ENCODE measurements at places on chromosomes 7 and 10.
A peak's percentile ranks its signal among the peaks of the same experiment; 100 is the strongest.

DNA sequence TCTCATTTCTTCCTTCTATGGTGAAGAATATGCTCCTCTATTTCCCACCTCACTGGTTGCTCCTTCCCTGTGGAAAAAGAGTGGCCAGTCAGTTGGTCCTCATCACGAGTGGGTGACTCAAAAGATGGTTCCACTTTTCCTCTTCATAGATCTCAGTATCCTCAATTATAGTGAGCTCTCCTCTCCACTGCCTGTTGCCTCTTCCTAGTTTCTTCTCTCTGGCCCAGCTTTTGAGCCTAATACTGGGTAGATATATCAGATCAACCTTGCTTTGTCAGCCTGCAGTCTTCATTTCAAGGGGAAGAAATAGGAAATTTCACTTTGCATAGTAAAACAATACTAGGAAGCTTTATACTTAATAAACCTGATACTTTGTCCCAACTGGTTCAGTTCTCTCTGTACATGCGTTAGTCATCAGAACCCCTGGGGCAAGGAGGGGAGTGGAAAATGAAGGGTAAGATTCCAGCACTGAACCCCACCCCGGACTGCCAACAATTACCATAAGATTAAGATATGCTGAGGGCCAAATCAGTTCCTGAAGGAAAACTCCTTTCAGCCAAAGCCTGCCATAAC, 15.5 kb upstream of the WNT16 start:
- no peak for DNase-seq

- no peak for DNase-seq
Observed at GRCh38 chr10:37314862-37315261, 189.5 kb downstream of the ANKRD30A start.

DNA sequence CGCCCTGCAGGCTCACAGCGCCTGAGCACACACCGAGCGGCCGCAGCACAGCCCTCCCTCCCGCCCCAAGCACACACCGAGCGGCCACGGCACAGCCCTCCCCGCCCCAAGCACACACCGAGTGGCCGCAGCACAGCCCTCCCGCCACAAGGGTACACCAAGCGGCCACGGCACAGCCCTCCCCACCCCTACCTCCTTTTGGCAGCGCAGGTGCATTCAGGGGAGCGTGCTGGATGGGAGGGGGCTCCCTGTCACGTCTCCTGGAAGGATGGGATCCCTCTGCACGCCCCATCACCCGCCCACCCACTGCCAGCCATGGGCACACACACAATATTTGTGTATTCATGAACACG, 482.6 kb downstream of the DNAJB6 start:
- no peak for DNase-seq

- no peak for DNase-seq
Observed at GRCh38 chr7:12524794-12525386, 45.6 kb upstream of the SCIN start.

GRCh38 chr10:31131251-31131650, 99.6 kb upstream of the ZNF438 start:
- no peak for DNase-seq

- DNase-seq = peak; percentile 94
Observed at GRCh38 chr7:66591799-66592596, 36.7 kb upstream of the KCTD7 start.

GRCh38 chr7:157427811-157428553, 91.2 kb downstream of the DNAJB6 start:
- no peak for DNase-seq

DNA sequence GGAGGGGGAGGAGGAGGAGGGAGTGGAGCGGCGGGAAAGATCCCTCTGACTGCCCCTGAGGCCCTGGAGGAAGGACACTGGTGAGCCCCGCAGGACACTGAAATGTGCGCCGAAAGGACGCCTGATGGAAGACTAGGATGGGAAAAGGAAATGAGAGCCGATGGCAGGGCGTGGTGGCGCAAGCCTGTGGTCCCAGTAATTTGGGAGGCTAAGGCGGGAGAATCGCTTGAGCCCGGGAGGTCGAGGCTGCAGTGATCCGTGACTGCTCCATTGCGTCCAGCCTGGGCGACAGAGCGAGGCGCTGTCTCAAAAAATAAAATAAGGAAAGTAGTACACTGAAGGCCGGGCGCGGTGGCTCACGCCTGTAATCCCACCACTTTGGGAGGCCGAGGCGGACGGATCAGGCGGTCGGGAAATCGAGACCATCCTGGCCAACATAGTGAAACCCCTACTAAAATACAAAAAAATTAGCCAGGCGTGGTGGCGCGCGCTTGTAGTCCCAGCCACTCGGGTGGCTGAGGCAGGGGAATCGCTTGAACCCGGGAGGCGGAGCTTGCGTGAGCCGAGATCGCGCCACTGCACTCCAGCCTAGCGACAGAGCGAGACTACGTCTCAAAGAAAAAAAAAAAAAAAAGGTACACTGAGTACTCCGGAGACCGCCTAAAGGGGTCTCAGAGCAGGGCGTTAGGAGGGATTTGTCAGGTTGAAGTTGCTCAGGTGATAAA, 561 bp upstream of the HNRNPF start:
- DNase-seq = peak; percentile 84

- no peak for DNase-seq
Observed at GRCh38 chr10:53239873-53240272, 467.3 kb upstream of the MBL2 start.

DNA sequence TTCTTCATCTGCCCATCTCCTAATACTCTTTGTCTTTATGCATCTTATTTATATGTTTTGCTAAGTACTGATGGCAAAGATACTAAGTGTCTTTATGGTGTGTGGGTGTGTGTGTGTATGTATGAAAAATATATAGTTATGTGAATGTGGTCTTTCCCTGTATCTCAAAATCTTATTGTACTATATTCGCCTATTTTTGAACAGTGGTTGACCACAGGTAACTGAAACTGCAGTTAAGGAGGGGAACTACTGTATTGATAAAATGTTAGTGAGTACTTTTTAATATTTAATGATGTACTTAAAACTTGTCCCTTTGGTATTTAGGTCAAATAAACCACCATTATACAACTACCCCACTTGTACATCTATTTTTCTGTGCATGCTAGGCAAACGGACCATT, 85.9 kb downstream of the ADD3 start:
- DNase-seq = no peak

DNA sequence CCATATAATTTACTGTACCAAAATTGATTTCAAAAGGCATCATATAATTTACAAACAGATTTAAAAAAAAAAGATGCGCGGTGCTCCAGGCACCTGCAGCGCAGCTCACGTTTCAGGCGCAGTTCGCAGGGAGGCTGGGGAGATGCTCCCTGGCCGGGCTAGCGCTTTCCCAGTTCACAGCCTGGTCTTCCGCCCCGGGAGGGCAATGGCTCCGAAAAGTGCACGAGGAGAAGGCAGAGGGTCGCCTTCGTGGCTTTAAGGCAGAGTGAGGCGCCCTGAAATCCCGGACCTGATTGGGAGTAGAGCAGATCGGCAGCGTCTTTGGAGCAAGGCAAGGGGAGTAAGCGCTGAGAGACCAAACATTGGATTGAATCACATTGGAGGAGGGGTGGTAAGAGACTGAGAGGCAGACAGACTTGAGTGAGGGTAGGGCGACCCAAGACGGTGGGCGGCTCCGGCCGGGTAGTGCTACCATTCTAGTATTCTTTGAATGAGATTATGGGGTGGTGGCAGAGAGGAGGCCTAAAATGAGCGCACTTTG, 1.5 kb downstream of the NEUROG3 start:
- no peak for DNase-seq

DNA sequence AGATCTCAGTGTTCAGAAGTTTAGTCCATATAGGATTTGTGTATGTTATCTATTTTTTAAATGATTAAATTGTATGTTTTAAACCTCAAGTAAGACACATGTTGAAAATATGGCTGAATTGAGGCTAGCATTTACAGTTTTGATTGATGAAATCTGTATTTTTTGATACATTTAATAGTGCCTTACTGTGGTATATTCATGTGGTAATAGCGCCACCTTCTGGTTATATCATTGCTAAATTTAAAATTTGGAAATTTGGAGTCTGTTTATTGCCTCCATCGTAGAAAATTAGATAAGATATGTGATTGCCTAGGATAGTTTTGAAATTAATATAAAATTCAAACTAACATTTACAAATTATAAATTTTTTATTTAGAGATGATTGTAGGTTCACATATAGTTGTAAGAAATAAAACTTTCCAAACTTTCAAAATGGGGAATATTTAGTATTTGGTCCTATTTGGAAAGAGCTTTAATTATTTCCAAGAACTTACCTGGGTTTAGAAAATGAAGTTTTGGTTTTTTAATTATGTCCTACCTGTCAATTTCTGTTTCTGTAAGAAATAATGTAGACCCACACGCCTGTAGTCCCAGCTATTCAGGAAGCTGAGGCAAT, 19.1 kb upstream of the ARMS2 start:
- DNase-seq = no peak

GRCh38 chr10:18616337-18616736, 35.0 kb downstream of the NSUN6 start:
- no peak for DNase-seq

DNA sequence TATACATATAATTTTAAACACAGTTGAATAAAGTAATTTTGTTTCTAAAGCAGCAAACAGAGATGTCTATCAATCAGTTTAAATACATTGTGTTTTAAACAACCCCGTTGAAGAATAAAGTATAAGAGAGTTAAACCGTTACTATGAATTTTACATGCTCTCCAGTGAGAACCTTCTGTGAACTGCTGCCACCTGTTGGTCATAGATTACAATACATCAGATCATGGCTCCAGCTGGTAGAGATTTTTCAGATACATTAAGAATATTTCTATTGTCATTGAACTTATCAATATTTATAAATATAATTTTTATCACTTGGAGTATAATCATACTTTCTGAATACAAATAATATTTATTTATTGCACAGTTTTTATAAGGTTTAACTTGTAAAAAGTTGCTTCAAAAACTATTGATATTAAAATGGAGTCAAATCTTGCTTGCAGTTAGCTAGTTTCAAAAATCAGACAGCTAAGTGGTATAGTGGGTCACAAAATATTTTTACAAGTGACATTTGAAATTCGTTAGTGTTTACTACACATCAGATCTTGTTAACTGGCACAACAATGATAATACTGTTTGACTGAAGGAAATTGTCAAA, 561.2 kb upstream of the PHF14 start:
- no peak for DNase-seq

DNA sequence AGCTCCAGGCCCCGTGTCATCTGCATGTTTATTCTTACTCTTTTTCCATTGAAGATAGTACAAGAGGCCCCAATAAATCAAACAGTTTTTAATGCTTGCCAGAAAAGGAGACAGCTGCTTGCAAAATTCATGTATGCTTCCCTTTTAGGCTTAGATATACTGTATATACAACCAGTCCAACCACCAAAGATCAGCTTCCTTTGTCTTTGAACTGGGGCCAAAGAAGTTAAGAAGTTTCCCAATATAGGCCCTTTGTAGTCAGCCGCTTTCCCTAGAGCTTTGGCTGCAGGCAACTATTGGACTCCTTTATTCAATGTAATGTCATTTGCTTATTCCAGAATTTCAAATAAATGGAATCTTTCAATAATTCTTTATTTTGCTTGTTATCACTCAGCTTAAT, 1395.0 kb downstream of the GATA3 start:
- DNase-seq = no peak

DNA sequence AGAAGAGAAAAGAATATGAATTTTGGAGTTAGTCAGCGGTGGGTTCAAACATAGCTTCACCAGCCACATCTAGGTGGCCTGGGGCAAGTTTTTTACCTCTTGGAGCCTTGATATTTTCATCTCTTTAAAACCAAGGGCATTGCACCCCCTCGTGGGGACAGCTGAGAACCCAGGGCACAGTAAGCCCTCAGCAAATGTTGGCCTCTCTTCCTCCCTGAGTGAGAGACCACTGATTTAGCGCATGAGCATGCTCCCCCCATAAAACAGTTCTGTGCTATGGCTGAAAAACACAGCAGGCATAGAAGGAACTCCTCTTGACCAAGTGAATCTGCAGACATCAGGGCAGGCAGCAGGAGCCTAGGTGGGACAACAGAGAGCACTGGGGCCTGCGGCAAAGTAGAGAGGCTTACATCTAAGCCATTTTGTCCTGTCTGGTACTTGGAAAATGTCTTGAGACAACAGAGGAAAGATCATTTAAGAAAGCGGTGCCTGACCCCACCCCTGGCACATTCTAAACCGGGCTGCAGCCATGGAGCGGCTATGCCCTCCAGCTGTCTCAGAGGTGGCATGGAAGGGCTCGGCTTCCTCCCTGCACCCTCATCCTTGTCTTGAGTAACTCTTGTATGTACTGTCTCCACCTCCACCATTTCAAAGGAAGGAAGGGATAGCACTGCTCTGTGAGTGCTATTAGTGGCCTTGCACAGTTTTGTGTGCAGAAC, 94.7 kb downstream of the ARHGAP22 start:
- no peak for DNase-seq

DNA sequence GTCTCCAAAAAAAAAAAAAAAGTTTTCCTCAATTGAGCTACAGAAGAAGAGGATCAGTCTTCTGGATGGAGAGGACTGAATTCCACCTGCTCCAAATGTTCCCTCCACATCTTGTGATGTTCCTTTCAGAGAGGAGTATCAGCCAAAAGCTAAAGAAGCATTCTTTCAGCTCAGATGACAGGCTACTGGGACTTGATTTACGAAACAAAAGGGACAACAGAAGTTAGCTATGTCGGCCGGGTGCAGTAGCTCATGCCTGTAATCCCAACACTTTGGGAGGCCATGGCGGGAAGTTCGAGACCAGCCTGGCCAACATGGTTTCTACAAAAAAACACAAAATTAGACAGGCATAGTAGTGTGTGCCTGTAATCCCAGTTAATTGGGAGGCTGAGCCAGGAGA, 7.4 kb downstream of the DAGLB start:
- DNase-seq = no peak

- DNase-seq = no peak
Observed at GRCh38 chr7:120054376-120055100, 218.4 kb upstream of the KCND2 start.

- no peak for DNase-seq
Observed at GRCh38 chr10:109105725-109106124, 817.6 kb downstream of the XPNPEP1 start.

DNA sequence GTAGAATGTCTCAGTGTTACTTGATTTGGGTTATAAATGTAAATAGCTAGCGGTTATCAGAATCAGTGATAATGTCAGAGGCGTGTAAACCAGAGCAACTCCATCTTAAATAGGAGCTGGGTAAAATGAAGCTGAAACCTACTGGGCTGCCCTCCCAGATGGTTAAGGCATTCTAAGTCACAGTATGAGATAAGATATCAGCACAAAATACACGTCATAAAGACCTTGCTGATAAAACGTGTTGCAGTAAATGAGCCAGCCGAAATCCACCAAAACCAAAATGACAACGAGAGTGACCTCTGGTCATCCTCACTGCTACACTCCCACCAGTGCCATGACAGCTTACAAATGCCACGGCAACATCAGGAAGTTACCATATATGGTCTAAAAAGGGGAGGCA, 172.3 kb downstream of the CHRM2 start:
- no peak for DNase-seq

DNA sequence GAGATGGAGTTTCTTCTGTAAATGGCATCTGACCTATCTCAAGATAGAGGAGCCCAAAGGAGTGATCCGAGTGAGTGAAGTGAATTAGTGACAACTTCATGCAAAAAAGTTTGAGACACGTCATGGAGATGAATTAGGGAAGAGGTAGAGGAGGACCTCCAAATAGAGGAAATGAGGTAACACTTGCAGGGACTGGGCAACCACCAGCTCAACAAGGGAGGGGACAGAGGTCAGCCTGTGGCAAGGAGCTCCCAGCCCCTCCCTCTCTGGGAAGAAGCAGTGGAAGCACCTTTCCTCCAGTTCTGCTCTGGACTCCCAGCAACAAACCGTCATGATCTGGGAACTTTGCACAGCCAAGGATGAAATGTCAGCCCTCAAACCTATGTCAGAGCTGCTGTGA, 83.5 kb upstream of the IKZF1 start:
- DNase-seq = no peak

All from activated CD8-positive, alpha-beta memory T cell treated with anti-CD3 and anti-CD28 coated beads, Interleukin-2, amount 50 U/mL, for 48 hours (primary cell).